Activated CD8-positive, alpha-beta memory T cell treated with anti-CD3 and anti-CD28 coated beads, Interleukin-2, amount 50 U/mL, for 4 hours (primary cell): ENCODE measurements at places on chromosomes 5 and 9.

DNA sequence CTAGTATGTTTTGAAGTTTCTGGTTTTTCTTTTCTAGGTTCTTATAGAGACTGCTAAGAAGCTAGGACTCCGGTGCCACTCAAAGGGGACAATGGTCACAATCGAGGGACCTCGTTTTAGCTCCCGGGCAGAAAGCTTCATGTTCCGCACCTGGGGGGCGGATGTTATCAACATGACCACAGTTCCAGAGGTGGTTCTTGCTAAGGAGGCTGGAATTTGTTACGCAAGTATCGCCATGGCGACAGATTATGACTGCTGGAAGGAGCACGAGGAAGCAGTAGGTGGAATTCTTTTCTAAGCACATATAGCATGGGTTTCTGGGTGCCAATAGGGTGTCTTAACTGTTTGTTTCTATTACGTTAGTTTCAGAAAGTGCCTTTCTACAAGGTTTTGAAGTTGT is 52.2 kb downstream of the MTAP start:
- no peak for DNase-seq

- DNase-seq: no peak
Observed at GRCh38 chr5:166713295-166713694, 1578.2 kb upstream of the WWC1 start.

GRCh38 chr5:125326150-125326510 is 579.7 kb upstream of the ZNF608 start:
- DNase-seq: no peak

DNA sequence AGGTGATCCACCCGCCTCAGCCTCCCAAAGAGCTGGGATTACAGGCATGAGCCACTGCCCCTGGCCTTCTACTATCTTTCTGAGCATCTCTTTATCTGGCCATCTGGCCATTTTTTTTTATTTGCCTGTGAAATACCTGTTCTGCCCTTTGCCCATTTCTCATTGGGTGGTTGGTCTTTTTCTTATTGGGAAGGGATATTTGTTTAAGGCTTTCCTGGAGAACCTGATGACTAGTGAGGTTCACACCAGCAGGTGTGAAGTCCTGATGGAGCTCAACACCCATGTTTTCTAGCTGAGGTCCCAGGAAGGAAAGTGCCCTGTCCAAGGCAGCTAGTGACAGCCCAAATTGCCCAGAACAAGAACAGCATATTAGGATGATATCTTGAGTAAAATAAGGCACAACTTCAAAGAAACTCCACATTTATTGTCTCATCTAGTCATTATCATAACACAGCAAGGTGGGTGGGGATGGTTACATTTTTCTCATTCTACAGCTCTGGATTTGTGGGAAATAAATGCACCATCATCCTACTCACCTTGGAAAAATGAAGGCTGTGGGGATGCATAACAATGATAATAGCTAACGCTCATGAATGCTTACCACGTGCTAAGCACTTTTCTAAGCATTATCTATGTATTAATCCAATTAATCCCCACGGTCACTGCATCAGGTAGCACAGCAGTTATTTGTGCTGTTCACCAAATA is 20.3 kb downstream of the SLC36A3 start:
- no peak for DNase-seq

GRCh38 chr5:60368100-60368499 is 331.9 kb downstream of the DEPDC1B start:
- no peak for DNase-seq

DNA sequence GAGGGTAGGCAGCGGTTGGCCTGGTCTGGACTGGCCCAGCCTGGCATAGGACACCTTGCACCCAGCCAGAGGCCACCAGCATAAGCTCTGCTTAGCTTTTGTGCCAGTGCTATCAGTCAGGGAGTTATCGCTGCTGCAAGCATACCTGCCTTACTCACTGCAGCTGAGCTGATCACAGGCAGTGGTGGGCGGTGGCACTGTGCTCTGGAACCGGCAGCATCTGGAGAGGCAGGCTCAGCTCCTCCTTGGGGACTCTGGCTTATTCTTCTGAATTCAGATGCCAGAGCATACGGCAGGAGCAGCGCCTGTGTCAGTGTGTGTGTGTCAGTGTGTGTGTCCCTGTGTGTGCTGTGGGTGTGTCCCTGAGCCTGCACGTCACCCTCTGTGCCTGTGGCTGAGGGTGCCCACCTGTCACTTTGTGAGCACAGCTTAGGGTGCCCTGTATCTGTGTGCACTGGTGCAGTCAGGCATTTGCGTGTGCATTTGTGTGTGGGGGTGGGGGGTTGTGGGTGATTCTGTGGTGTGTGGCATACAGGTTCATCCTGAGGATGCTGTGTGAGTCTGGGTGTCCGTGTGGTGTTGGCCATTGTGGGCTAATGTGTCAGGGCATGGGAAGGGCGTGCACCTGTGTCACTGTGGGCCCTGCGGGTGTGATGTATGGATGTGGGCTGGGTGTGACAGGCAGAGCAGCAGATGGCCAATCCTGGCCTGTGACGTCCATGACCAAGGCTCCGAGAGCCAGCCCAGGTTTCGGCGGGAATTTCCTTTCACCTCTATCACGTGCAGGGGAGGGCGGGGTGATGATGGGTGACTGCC is 23.5 kb downstream of the LMX1B start:
- no peak for DNase-seq

- no peak for DNase-seq
Observed at GRCh38 chr5:9009931-9010651, 535.8 kb downstream of the SEMA5A start.

DNA sequence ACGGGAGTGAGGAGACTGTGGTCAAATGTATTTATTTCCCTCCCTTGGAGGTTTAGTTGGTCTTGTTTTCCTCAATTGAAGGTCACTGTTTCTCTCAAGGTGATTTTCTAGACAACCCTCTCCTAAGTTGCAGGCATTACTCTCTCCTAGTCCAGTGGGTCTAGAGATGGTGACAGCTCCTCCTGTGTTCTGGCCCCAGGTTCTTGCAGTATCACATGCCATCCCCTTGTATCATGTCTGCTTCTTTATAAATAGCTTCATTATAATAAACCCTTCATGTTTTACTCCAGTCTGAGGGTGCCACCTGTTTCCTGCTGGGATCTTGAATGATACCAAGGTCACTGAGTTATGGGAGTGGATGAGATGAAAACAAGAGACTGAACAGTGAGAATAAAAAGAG is 208.0 kb upstream of the KCNN2 start:
- no peak for DNase-seq

DNA sequence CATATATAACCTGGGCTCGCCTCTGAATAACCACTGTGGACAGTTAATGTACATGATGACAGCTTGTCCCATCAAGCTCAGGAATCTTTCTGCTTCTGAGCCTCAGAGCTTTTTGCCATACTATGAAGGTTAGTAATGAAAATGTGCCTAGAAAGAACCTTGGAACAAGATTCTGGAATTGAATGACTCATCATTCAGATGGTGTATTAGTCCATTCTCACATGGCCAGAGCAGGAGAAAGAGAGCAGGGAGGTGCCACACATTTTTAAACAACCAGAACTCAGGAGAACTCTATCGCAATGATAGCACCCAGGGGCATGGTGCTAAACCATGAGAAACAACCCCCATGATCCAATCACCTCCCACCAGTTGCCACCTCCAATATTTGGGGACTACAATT is 542.1 kb downstream of the PRR16 start:
- DNase-seq: no peak

- DNase-seq: no peak
Observed at GRCh38 chr9:122005597-122005996, 87.5 kb downstream of the TTLL11 start.

- no peak for DNase-seq
Observed at GRCh38 chr9:70609542-70610286, 195.3 kb upstream of the KLF9 start.

DNA sequence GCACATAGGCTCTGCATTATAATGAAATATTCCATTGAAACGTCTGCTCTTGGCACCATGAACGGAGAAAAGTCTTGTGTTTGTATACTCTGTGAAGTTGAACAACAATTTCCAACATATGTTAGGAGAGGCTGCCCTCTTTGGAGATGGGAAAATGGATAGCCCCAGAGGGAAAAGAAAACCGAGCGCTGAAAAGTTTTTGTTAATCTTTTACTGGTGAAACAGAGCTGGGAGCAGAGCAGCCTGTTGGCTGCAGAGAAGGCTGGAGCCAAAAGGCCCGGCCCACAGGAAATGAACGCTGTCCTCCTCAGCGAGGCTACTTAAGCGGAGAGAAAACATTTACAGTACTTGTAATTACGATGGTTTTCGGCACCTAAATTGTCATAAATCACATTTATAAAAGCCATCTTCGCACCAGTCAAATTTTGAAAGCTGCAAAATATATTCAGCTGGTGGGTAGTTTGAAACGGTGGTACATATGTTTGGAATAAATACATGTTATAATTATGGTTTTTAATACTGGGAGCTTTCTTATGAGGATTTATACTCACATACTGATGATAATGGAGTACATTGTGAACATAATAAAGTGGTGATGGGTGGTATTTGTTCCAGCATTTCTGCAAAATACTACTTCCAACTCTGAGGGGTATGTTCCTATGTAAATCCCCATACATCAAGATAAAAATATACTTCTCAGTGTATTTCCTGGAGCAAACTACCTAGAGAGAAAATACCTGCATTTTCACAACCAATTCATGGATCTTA is 129.6 kb upstream of the CNTLN start:
- DNase-seq: no peak

- DNase-seq: peak; percentile 22
Observed at GRCh38 chr5:96434201-96434645, 1.2 kb upstream of the PCSK1 start.

- DNase-seq: no peak
Observed at GRCh38 chr5:1568201-1568979, 44.6 kb upstream of the LPCAT1 start.

DNA sequence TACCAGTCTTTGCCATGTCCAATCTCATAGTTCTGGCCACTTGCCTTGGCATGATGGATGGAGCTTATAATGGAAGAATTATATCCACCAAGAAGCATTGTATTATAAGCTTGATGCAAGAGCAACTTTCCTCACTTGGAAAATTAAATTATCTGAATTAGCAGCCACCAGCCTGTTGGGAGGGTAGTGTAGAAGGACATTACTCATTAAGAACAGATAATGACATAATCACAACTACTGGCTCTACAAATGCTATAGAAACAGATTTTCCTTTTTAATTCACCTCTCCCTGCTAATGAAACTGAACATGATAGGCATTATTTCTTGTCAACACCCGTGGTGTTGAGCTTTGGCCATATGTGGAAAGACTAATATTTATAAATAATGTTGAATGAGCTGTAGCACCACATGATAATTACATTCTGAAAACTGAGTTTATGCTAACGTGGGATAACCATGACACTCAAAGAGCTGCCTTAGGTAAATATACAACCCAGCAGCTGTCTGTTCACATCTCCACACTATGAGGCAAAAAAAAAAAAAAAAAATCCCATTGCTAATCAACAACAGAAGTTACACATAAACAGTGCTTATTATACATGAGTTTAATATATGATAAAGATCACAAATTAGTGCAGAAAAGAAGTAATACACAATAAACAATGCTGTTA is 48.1 kb upstream of the NR4A3 start:
- no peak for DNase-seq

- no peak for DNase-seq
Observed at GRCh38 chr5:69033690-69034089, 60.1 kb upstream of the SLC30A5 start.

DNA sequence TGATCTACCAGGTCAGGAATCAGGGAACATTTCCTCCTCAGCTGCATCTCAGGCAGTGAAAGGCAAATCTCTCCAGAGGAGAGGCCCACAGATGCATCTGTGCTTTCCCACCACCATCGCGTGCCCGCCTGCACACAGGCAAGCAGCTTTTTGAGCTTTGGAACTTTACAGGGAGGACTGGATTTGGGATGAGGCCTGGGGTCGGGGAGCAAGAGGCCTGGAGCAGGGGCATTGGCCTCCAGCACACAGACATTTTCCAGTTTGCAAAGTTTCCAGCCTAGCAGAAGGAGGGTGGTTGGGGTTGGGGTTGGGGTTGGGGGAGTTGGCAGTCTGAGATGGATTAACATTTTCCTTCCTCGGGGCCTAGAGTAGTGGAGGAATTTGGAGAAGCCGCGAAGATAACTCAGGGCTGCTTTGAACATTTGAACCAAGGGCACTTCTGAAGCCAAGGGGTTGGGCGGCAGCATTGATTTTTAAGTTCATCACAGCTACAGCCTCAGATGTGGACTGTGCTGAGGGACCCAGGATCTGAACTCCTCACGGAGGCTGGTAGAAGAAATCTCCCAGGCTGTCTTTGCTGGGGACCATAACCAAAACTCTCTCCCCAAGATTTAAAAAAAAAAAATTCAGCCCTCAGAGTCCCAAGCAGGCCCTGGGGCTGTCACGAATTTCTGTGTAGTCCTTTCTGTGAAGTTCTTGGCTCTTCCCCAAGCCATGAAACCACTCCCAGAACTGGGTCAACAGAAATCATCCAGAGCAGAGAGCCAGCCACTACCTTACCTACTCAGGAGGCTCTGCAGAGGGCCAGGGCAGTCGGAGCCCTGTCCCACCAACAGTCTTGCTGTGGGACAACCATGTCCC is 25.6 kb downstream of the C5orf15 start:
- DNase-seq: no peak

DNA sequence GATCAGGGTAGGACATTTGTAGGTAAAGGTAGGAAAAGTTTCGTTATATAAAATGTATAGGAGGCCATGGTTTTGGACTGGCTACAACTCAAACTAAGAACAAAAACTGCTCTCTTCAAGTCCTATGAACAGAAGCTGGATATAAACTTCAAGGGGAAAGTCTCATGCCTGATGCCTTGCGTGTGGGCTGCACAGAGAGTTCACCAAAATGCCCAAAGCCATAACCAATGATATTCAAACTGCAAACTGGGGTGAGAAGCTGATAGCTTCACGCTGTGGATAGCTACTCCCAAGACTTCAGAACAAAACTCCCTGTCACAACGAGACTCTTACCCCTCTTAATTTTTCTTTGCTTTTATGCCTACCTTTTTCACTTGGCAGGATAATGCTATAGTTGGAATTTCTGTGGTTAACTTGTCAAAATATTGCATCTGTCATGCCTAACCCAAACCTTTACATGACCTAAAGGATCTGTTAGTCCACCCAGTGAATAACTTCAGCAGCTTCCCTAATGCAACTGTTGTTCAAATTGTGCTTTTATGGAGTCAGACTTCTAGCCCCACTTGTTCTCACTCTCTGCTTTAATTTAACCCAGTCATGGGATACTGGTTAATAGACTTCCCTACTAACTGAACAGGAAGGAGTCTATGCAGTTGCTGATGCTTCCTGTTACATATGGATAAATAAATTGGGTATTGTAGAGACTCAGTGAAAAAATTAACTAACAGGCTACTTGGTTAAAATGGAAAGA is 71.9 kb downstream of the SFXN1 start:
- no peak for DNase-seq

- no peak for DNase-seq
Observed at GRCh38 chr9:113436728-113437515, 26.4 kb downstream of the C9orf43 start.
